Vagina (tissue), 2 donors: ENCODE measurements at places on chromosomes 4 and X.

DNA sequence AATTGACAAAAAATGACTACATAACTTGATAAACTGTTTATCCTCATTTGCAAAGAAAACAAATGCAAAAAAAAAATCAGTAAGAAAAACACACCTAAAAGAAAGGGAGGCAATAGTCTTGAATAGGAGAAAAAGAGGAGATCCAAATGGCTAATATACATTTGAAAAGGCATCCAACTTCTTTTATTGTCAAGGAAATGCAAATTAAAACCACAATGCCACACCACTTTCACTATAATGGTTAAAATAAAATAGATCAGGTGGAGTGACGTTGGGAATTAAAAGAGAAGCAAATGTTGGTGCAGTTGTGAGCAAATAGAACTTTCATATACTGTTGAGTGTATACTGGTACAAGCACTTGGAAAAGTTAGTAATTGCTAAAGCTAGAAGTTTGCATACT is 3.6 kb downstream of the DCAF4L1 start:
- H3K36me3 ChIP-seq = no peaks in the 10 kb centered on the region
- no peaks in the 10 kb centered on the region for H3K27me3 ChIP-seq
- H3K4me1 ChIP-seq = peaks cover 6% of the 10 kb centered on the region
- no peak overlapping the region for H3K27ac ChIP-seq

DNA sequence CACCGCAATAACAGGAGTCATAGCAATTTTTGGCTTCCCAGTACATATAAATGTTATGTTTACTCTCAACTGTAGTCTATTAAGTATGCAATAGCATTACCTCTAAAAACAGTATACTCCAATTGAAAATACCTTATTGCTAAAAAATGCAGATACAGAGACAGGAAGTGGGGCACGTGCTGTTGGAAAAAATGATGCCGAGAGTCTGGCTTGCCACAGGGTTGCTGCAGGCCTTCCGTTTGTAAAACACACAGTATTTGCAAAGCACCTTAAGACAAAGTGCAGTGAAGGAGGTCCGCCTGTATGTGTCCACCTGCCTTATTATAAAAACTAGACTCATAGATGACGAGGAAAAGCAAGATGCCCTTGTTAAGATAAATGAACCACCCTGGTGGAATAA is 23.5 kb downstream of the CD99 start:
- no peak overlapping the region for H3K4me3 ChIP-seq

DNA sequence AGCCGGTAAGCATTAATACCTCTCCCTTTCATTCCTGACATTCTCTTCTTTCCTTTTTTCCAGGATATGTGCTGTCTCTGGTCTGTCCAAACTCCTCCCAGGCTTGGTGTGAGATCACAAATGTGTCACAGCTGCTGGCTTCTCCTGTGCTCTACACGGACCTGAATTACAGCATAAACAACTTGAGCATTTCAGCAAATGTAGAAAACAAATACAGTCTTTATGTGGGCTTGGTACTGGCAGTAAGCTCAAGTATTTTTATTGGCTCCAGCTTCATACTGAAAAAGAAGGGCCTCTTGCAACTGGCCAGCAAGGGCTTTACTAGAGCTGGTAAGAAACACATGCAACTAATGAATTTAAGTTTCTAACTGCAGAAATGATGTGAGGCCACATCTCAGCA is 8.4 kb downstream of the NIPAL1 start:
- no peaks in the 10 kb centered on the region for H3K36me3 ChIP-seq
- no peak for DNase-seq
- H3K27me3 ChIP-seq = no peaks in the 10 kb centered on the region
- no peaks in the 10 kb centered on the region for H3K4me1 ChIP-seq

DNA sequence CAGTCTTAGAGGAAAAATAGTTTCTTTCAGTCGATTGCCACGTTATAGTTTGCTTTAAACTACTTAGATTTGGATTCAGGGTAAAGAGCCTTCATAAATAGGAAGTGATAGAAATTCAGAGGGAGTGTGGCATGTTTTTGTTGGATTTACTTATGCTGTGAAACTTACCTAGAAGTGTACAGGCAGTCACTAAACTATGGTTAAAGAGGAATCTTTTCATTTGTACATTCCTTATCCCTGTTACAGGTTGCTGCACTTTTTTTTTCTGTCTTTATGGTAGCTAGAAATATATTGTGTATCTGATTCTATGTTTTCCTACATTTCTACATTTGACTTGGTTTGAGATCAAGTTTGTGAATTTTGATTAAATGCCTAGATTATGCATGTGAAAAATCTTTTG is 19.1 kb downstream of the WWC2 start:
- no peak overlapping the region for H3K4me3 ChIP-seq
- peaks cover 13% of the 10 kb centered on the region for H3K4me1 ChIP-seq
- no peak for DNase-seq
- H3K27me3 ChIP-seq = no peaks in the 10 kb centered on the region
- H3K36me3 ChIP-seq = no peaks in the 10 kb centered on the region
- H3K27ac ChIP-seq = no peak overlapping the region

GRCh38 chr4:33437406-33437805 is 2717.2 kb downstream of the PCDH7 start:
- no peak for DNase-seq
- H3K36me3 ChIP-seq = no peaks in the 10 kb centered on the region
- H3K4me3 ChIP-seq = no peak overlapping the region
- H3K27ac ChIP-seq = no peak overlapping the region
